ENCODE measurements at places on chromosomes 6 and 20.
A peak's percentile ranks its signal among the peaks of the same experiment; 100 is the strongest.

- no peak for DNase-seq
Observed at GRCh38 chr6:162409741-162410691, 317.6 kb downstream of the PRKN start.

- DNase-seq, result no peak
Observed at GRCh38 chr20:18754653-18755045, 58.9 kb upstream of the SCP2D1 start.

GRCh38 chr6:23089981-23090380 is 520.6 kb downstream of the HDGFL1 start:
- no peak for DNase-seq

DNA sequence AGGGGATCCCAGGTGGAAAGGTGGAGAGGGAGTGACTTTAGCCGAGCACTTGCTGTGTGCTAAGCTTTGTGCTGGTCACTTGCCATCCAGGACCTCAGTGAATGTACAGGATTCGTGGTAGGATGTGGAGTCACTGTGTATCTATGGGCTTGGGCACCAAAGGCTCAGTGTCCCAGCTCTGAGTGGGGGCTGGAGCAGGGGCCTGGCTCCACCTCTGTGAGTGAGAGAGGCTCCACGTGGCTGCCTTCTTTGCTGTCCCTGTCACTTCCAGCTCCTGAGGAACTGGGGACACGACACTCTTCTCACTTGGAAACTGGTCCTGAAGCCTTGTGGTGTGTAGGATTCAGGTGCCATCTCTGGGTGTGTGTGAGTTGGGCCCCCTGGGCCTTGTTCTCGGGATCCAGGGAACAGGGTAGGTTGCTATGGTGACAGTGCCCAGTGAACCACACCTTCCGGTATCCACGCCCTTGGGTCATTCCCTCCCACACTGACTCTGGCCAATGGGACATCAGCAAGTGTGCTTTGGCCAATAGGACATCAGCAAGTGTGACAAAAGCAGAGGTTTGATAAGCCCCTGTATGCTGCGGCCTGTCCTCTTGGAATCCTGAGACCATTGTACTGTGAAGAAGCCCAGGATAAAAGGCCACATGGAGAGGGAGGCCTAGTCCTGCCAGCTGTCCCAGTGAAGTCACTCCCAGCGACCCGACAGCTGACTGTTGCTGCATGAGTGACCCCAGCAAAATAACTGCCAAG is 87.7 kb downstream of the CDH22 start:
- peak; percentile 50 for DNase-seq

DNA sequence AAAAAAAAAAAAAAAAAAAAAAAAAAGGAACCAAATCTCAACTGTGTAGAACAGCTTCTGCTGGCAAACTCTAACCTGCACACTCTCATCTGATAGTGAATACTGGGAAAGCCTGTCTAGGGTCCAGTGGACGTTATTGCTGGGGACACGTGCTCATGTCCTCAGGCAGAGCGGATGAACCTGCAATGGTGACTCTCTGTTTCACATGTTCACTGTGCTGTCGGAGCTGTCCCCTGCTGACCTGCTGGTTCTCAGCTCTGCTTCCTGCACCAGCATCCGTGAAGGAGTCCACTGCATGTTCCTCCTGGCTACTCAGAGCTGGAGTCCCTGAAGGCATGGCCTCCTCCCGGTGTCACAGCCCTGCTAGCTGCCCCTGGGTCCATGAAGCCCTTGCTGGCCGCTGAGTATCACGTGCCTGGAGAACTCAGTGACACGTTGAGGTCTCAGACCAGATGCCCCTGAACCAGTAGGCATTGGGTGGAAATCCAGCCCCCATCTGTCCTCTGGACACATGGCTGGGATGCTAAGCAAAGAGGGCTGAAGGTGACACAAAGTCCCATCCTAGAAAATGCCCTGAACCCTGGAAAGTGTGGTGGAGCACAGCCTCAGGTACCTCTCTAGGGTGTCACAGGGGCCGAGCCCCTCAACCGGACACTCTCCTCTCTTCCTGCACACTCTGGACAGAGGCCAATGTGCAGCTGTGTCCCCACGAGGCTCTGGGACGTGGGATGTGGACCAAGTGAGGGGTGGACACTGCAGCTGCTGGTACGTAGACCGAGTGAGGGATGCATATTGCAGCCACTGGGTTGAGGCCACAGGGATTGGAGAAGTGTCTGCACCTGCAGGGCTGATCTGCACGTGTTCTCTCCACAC is 54.9 kb upstream of the FRMD1 start:
- DNase-seq, result no peak

DNA sequence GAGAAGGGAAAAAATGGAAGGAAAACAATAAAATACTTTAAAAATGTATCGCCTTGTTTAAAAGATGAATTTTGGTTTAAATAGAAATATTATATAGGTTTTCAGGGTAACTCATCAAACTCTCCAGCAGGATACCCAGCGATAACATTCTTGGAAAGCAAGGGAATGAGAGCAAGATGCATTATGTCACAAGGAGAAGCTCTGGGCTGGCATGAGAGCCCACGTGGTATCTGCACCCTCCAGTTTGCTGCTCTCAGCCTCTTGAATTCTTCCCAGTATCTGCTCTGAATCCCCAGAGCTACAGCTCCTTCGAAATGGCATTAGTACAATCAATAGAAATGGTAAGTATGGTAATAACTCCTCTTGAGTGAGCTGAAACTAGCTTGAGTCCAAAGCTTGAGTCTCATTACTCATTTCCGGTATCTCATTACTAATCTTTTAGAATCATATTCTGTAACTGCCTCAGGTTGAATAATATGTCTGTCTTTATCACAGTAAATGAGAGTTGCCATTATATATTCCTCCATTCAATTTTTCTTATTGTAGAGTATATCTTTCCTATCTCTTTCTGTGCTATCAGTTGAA is 4.9 kb upstream of the TMEM242 start:
- no peak for DNase-seq

DNA sequence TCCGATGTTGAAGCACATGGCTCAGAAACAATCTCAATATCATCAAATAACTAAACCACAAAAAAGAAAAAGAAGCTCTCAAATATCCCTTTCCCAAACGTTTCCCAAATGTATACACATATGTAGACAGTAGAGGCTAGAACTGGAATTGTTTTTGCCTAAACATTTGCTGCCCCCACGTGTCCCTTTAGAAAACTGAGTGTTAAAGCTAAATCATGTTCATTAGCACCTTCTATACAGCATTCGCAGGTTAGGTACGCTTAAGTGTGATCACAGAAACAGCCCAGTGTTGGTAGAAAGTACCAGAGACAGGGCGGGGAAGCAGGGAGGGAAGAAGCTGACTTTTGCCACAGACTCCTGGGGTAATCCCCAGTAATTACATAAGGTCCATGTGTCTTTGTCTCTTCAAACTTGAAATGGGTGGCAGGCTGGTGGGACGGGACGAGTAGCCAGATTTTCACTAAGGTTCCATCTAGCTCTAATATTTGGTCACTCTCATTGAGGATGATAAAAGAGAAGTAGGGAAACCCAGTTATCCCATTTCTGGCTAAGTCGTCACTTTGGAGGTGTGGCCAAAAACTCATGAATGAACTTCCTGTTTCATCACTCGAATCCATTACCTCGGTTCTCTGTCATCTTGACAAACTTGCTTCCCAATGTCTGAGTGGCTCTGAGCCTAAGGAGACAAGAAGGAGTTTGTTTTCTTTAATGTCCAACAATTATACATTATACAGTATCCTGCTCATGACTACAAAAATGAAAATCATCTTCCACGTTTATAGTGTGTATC is 15.0 kb upstream of the TFAP2A start:
- no peak for DNase-seq

GRCh38 chr6:100134703-100135102 is 140.7 kb upstream of the MCHR2 start:
- no peak for DNase-seq

DNA sequence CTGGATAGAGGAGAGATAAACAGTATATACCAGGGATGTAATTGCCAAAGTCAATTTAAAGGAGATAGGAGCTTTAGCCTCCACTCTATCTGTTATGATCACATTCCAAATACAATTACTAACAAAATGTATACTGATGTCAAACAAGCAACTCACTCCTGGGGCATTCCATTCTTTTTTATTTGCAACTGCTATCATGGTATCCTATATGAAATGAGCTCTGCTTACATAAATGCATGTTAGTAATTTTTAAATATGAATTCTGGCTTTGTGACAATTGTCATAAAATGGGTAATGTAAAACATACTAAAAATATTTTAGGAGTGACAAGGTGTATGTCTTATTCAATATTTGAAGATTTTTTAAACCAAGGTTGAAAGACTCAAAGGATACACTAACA is 751.1 kb downstream of the HACE1 start:
- no peak for DNase-seq

DNA sequence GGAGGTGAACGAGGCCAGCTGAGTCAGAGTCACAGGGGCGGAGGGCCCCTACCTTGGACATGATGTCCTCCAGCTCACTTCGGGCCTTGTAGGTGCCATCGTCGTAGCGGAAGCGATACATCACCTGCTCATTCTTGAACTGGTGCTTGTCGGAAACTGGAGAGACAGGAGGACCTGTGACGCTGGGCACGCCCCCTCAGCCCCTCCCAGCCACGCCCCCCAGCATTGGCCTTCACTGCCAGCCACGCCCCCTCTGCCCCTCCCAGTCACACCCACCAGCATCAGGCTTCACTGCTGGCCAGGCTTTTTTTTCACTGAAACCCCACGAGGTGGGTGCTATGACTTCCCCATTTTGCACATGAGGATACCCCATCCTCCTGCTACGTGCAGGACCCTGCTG is 148.2 kb downstream of the PREX1 start:
- no peak for DNase-seq

DNA sequence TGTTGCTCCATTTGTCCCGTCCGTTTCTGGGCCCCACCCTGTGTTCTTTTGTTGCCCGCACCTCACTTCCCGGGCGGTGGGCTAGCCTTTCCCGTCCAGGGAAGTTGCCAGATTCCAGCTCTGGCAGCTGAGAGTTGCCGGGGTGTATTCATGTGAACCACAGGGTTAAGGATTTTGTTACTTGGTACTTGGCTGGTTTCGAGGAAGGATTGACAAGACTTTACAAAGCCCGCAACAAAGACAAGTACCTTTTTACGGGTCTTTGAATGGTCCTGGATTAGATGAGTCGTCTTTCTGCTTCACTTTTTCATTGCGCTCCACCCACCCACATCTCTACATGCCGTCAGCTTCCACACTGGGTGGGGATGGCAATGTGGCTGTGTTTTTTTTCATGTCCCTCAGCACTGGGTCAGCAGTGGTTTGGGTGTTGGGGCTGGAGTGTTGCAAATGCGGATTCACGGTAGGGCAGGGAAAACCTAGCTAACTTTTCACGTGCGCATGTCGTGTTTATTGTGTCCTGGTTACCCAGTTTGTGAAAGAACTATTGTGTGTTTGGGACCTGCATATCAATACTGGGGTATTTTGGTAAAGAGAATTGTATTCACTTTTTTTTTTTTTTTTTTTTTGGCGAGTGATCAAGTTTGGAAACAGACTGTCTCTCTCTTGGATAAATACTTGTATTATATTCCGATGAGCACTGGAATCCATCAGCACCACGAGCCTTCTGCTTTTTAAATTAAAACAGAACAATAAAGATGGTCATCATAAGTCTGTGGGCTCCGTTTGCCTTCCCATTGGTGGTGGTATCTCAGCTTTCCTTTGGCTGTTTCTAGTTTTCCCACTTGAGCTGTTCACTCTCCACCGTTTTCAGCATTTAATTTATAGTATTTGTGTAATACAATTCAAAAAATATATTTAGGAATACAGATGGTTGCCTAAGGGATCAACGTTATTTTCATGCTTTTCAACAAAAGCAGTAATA is 1.2 kb downstream of the DUSP22 start:
- peak; percentile 47 for DNase-seq

DNA sequence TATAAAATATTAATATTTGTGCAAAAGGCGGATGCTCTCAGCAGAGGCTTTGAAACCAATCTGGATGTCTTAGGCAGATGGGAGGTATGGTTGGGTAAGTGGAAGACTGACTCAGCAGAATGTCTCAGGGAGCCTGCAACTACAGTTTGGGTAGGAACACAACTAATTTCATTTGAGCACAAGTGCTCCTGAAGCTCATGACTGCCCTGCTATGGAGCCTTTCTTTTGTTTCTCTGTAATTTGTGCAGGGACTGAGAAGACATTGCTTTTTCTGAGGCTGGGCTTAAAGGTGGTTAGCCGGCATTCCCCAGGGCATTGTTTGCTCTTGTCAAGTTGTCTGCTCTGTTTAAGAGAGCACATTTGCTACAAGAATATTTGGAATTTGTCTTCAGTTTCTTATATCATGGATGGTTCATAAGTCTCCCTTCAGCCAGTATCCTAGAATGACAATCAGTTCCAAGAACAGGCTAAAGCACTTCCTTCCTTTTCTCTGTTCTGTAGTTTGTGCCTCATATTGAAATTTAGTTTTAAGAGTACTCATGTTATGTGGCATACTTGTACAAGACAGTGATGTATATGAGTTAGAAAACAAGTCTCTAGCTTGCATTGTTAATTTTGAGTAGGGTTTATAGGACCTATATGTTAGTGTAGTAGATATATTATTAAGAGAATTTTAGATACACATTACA is 208.3 kb downstream of the ZFAND3 start:
- no peak for DNase-seq

DNA sequence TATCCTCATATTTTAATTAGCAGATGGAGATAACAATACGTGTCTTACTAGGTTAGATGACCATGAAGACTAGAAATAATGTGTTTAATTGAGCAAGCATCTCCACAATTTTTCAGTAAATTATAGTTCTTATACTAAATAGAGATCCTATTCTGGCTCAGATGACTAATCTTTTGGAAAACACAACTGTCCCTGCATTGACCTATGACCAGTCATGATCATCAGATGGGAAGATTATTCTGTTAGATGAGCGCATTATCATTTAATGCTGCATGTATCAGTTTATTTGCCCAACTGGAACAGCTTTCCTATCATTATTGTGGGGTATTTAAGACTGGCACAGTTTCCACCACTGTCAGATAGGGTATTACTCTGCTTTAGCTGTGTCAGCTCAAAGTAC is 185.5 kb downstream of the MOXD1 start:
- no peak for DNase-seq

DNA sequence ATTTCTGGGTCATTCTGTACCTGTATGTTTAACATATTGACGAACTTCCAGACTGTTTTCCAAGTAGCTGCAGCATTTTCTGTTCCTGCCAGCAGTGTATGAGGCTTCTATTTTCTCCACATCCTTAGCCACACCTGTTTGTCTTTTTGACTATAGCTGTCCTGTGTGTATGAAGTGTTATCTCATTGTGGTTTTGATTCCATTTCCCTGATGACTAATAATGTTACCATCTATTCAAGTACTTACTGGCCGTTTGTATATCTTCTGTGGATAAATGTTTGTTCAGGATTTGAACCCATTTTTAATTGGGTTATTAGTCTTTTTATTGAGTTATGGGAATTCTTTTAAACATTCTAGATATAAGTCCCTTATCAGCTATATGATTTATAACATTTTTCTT is 95.2 kb downstream of the JAG1 start:
- no peak for DNase-seq

DNA sequence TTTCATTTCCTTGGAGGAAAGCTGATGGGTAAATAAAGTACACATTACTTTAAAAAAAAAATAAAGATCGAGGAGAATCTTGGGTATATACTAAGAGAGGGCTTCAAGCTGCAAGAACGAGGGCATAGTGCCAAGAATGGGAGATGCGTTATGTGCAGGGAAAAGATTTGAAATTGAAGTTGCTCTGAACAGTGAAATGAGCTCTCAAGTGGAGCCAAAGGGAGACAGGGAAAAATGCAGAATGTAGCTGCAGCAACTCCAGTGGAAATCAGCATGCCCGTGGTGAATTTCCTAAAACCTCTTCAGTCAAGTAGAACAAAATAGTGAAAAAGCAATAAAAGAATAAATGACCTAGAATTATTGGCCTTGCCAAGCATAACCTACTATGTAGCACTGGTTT is 11.4 kb upstream of the COL9A1 start:
- peak; percentile 24 for DNase-seq

Measured in right hindlimb (tissue), 1 donor.